ENCODE measurements at places on chromosomes 12 and 14. TPM values are rescaled to one million over a fixed set of nuclear protein-coding genes. Genes with fewer than 3 reads are reported as not detected.

DNA sequence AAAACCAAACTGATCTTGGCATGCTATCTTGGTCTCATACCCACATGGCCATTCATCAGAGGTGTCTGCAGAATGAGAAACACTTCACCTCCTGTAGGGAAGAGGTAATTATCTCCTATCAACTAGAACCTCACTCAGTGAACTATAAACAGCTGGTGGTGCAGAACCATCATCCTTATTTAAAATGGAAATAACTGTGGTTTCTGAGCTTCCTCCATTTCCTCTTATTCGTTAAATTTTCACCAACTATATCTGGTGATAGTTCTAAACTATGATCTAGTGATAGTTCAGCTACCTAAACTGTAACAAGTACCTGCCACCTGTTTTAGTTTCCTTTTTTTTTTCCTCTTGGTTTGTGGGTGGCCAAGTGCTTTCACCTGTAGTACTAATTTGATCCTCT is 218.5 kb downstream of the FUT8 start:
- DNase-seq = no peak

GRCh38 chr14:77556946-77557345 is 58.3 kb upstream of the ISM2 start:
- no peak for DNase-seq

GRCh38 chr12:87157791-87158190 is 871.4 kb downstream of the C12orf50 start:
- no peak for DNase-seq

DNA sequence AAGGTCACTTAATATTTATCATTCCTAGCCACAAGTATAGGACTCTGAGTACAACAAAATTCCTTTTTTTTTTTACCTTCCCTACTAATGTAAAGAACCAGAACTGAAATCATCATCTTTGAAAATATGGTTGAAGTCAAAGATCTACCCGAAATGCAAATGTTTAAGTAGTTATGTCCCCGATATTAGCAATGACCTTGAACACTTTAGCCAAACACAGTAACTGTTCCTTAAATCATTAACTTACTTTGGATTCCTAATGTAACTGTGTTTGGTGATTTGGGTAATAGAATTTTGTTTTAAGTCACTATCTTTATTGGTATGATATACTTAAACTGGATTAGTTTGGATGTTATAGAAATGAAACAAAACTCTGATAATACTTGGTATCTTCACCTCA is 14.4 kb downstream of the ITPR2 start:
- no peak for DNase-seq

DNA sequence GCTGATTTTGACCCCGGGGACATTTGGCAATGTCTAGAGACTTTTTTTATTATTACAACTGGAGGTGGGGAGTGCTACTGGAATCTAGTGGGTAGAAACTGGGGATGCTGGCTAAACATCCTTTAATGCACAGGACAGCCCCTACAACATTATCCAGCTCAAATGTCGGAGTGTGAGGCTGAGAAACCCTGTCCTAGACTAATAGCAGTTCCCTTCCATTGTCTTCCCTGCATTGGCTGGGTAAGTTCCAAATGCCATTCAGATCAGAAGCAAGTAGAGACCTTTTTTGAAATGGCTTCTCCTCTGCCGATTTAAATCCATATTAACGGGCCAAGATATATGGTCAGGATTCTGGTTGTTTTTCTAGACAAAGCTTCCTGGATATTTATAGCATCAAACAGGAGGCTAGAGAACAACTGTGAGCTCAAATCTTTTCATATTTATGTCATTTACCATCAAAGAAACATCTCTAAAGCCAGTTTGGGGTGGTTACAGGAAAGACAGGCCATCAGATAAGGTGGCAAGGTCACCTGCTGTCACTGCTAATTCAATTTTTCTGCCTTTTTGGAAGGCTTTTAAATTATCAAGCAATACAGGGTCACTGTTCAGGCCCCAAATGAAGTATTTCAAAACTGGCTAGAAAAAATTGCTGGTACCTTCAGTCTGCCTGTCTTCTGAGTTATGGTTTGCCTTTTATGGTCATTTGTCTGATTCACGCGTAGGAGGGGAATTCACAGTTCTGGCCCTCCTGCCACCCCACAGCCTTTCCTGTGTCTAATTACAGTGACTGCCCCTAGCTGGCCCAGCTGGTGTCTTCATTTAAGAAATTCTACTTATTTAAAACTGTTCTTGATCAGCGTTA is 20.1 kb upstream of the AKAP5 start:
- no peak for DNase-seq

DNA sequence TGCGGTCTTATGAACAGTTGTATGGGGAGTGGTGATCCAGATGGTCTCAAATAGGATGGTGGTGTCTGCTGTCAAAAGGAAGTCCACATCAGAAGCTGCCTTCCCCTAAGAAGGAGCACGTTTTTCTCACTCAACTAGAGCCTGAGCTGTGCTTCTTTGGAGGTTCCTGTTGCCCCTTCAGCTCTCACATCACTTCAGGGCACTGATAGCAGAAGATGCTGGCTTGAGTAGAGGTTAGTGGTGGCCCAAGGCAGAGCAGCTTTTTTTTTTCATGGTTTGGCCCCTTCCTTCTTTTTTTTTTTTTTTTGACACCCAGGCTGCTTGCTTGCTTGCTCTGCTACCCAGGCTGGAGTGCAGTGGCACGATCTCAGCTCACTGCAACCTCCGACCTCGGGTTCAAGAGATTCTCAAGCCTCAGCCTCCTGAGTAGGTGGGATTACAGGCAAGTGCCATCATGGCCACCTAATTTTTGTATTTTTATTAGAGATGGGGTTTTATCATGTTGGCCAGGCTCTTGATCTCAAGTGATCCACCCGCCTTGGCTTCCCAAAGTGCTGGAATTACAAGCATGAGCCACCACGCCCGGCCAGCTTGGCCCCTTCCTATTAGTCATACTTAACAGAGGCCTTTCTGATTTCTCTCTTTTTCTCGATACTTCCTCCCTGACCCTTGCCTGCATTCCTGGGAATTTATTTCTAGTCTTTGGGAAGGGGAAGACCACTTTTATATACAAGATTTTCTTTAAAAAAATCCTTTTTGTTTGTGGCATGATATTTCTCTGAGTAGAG is 31.6 kb downstream of the KLRD1 start:
- DNase-seq = peak; percentile 23

GRCh38 chr12:105083031-105083430 is 1.2 kb downstream of the ALDH1L2 start:
- DNase-seq = no peak

DNA sequence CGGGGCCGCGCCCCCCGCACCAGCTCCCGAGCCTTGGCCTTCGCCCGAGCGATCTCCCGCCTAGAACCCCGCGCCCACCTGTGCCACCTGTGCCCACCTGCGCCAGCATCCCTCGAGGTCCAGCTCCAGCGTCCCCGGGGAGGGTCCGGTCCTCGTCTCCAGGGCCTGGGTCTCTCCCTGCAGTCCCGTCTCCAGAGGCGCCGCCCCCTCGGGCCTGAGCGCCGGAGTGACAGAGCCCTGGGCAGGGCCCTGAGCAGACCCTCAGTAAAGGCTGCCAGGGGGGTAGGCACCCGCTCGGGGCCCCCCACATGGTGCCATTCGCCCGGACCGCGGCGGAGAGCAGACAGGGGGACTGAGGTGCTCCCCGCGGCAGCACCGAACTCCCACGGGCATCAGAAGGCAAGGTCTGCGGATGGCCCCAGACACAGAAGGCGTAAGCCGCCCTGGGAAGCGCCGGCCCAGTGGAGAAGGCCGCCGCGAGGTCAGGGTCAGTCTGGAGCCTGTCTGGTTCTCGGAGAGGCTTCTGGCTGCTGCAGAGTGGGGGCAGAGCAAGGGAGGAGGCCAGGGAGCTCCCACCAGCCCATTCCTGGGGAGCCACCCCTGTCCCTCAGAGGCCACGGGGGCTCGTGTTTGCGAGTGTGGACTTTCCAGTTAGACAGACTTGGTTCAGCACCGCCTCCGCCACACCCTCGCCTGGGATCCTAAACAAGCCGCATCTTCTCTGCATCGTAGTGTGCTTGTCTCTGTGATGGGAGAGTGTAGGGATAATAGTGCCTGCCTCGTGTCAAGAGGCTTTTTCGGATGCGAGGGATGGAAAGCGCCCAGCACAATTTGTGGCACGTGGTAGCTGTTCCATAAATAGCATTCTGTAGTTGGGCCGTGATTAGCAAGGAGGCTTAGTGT is 1.1 kb upstream of the PPP1R13B start:
- no peak for DNase-seq

- no peak for DNase-seq
Measured at GRCh38 chr14:102616799-102617198, 24.4 kb downstream of the RCOR1 start.

DNA sequence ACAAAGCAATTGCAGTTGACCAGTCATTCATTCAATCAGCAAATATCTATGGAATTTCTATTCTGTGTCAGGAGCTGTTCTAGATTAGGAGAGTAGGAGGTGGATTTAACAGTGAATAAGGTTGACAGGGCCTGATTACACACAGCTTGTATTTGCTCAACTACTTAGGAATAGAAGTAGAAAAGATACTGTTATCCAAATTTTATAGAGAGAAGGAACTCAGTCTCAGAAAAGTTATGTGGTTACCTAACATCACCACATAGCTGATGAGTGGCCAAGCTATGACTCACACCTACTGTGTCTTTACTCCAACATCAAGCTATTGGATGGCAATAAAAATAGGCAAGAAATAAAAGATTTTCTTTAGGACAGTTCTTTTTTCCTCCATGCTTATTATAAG is 374.8 kb downstream of the RMST start:
- no peak for DNase-seq

GRCh38 chr14:61513986-61514830 is 181.1 kb upstream of the HIF1A start:
- no peak for DNase-seq

GRCh38 chr12:70609739-70610491 is 27.3 kb downstream of the PTPRB start:
- DNase-seq = no peak

DNA sequence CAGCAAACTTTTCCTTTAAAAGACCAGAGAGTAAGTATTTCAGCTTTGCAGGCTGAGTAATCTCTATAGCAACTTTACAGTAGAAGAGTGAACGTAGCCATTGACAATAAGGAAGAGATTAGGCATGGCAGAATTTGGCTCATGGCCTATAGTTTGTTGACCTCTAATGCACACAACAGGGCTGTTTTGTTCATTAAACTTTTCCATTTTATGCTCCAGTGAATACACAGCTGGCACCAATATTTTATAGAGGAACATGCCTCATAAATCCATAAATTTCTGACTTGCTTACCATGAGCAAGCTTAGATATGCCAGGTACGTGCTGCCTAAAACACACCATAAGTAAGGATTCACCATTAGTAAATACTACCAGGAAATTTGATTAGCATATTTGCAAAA is 609.0 kb upstream of the STXBP6 start:
- no peak for DNase-seq

GRCh38 chr14:44494137-44494536 is 12.9 kb downstream of the FSCB start:
- DNase-seq = no peak

- DNase-seq = no peak
Measured at GRCh38 chr14:24809135-24809534, 175.1 kb upstream of the GZMB start.

GRCh38 chr12:7282844-7283243 is 21.0 kb upstream of the ACSM4 start:
- no peak for DNase-seq

DNA sequence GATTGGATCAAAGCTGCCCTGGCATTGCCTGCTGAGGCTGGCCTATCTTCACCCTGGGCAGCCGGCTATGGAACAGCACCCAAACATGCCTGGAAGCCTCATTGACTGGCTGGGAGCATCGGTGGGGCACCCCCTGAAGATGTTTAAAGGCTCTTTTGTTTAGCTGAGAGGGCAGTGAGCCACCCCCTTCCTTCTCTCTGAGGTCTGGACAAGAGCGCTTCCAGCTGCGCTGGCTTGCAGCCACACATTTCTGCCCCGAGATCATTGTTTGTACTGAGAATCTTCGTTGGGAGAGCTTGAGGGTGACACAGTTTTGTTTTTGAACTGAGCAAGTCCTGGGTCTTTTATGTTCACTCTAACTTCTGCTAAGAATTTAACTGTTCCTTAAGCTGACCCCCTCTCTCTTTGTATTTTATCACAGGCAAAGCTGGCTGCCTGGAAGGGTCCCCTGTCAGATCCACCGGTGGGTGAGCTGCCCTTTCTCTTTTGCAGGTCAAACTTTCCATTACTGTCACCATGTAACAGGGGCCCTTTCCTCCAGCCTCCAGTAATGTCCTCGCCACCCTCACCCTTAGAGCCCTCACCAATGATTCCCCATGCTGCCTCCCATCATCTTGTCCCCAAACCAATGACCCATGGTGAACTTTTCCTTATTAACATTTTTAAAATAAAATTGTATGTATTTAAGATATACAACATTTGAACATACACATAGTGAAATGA is 212.2 kb downstream of the KIF26A start:
- DNase-seq = no peak

GRCh38 chr12:107458990-107459389 is 226.6 kb upstream of the PWP1 start:
- no peak for DNase-seq

DNA sequence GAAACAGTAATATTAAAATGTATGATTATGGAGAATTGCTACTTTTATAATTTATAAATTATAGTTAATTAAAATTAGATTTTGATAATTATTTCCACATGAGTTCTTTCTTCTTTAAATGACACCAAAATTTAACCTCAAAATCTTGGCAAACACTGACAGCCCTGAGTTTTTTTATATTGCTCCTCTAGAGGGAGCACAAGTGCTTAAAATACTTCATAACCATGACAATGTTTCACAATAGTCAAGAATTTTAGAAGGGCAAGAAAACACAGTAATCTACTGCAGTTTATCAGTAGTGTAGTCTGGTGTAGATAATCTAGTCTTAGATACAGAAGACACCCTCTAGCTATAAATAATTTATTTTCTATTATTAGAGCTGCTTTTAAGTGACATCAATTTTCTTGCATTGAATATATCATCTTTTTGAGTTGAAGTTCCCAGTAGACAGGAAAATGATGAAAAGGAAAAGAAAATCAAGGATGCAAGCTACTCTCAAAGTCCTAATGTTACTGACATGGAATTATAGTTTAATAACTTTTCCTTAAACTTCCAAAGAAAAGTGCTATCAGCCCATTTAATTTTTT is 14.3 kb upstream of the PTGER2 start:
- DNase-seq = peak; percentile 31

- no peak for DNase-seq
Measured at GRCh38 chr14:25003537-25003936, 46.4 kb downstream of the STXBP6 start.

DNA sequence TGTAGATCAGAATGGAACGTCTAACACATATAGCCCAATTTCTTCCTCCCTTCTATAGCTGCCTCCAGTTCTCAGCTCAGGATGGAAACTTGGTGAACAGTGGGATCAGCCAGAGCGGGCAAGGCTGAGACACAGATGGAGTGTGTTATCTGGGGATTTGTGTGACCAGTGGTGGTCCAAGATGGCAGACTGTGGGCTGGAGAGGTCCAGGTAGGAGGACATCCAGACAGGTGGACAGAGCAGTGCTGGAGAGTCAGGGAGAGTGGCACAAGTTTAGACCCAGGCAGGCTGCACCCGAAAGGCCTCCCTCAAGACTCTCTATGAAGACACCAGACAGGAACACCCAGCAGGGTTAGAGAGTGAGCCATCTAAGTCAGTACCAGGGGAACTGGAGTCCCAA is 116.1 kb upstream of the CPSF6 start:
- DNase-seq = no peak

Gene C1R
- total RNA-seq = 4.3 TPM

Gene TAS2R8
- total RNA-seq = not detected

Gene OR10G2
- not detected for total RNA-seq

Gene DPF3
- 0.27 TPM for total RNA-seq
